Fibroblast of the aortic adventitia (primary cell): ENCODE measurements at places on chromosomes 7 and 10. TPM values are rescaled to one million over a fixed set of nuclear protein-coding genes. Genes with fewer than 3 reads are reported as not detected.

Gene MTPN
- 87.7 and 172 TPM in 2 replicates for total RNA-seq

Gene MOGAT3
- total RNA-seq = not detected in 2 replicates

Gene PNLIP
- total RNA-seq = not detected in 2 replicates

Gene VWDE
- 0.08 and 0.09 TPM in 2 replicates for total RNA-seq

Gene LRIT1
- total RNA-seq = not detected in 2 replicates

Gene RASSF4
- total RNA-seq = 1.9 and 3.8 TPM in 2 replicates

Gene SPDYE5
- total RNA-seq = 0.09 TPM in 1 of 2 replicates, not detected in the other

Gene TUBAL3
- not detected in 2 replicates for total RNA-seq

Gene GPR15LG
- total RNA-seq = not detected in 2 replicates

Gene NDUFA5
- total RNA-seq = 35.8 and 47.8 TPM in 2 replicates

Gene ACHE
- total RNA-seq = 0.16 TPM in 1 of 2 replicates, not detected in the other

Gene CTTNBP2
- 3.9 and 11.9 TPM in 2 replicates for total RNA-seq

Gene LIPM
- total RNA-seq = 0.82 TPM in 1 of 2 replicates, not detected in the other

Gene SPDYE6
- not detected in 2 replicates for total RNA-seq

Gene AMPH
- 2.4 and 3.2 TPM in 2 replicates for total RNA-seq

Gene SUN3
- not detected in 2 replicates for total RNA-seq

Gene LRRC4
- 0.27 TPM in 1 of 2 replicates, not detected in the other for total RNA-seq

Gene PLAU
- 21.6 and 24.9 TPM in 2 replicates for total RNA-seq

Gene PAPOLB
- total RNA-seq = 0.18 TPM in 1 of 2 replicates, not detected in the other

Gene SNCG
- 2.8 and 18.2 TPM in 2 replicates for total RNA-seq

Gene SPDYE16
- 0.09 and 0.33 TPM in 2 replicates for total RNA-seq

Gene LIPJ
- 0.09 TPM in 1 of 2 replicates, not detected in the other for total RNA-seq

Gene LAMTOR4
- total RNA-seq = 82.2 and 316 TPM in 2 replicates

Gene RARRES2
- total RNA-seq = 1.4 and 76.1 TPM in 2 replicates

Gene GLI3
- total RNA-seq = 7.0 and 7.2 TPM in 2 replicates

Gene BTAF1
- total RNA-seq = 43.0 and 58.6 TPM in 2 replicates

Gene EGFR
- total RNA-seq = 48.3 and 147 TPM in 2 replicates

Gene CHN2
- 0.81 and 3.6 TPM in 2 replicates for total RNA-seq

Gene RASA4
- 11.1 and 15.1 TPM in 2 replicates for total RNA-seq

Gene ATE1
- 39.9 and 53.2 TPM in 2 replicates for total RNA-seq

Gene ATOH7
- total RNA-seq = not detected in 2 replicates
